ENCODE measurements at places on chromosomes 7 and 10.

DNA sequence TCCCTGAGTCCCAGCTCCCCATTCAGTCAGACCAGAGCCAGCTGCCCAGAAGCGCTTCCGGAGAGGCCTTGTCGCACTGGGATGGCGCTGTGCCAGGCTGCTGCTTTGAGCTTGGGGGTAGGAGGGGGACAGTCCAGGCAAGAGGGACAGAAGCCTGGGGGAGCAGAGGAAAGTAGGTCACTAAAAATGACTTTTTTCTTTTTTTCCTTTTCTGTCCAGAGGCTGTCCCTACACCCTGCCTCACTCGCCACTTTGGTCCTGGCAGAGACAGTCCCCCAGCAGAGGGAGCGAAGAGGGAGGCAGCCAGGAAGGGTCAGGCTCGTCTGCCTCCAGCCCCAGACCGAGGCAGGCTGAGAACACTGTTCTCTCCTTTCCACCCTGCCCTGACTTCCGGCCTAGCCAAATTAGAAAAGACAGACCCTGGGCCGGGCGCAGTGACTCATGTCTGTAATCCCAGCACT is 15.8 kb upstream of the TRIM8 start:
- peak; percentile 67 for DNase-seq

DNA sequence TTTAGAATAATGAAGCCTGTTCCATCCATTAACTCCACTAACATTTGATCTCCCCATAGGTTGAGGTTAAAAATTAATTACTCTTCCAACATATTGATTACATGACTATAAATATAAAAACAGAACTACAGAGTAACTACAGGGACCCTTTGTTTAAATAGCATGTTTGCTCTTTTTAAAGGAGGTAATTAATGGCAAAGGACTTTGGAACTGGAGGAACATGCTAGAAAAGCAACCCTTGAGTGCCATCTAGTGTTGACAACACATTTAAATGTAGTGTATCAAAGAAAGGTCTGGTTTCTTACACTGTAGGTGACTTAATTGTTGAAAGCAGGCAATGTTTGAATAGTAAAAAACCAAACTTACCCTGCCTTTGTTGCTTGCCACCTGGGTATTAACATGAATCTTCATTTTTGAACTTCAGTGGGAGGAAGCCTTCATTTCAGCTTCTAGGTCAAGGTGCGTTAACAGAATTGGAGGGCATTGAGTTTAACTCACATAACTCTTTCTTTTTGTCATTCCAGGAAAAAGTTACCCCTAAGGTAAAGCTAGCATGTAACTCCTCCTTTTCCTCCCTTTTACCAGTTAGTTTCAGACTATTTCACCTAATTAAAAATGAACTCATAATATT is 52.6 kb upstream of the CAPZA2 start:
- peak; percentile 78 for DNase-seq

GRCh38 chr7:129925416-129926002 is 27.3 kb downstream of the UBE2H start:
- DNase-seq, result no peak

GRCh38 chr10:60549686-60550085 is 160.0 kb upstream of the ANK3 start:
- peak; percentile 45 for DNase-seq

DNA sequence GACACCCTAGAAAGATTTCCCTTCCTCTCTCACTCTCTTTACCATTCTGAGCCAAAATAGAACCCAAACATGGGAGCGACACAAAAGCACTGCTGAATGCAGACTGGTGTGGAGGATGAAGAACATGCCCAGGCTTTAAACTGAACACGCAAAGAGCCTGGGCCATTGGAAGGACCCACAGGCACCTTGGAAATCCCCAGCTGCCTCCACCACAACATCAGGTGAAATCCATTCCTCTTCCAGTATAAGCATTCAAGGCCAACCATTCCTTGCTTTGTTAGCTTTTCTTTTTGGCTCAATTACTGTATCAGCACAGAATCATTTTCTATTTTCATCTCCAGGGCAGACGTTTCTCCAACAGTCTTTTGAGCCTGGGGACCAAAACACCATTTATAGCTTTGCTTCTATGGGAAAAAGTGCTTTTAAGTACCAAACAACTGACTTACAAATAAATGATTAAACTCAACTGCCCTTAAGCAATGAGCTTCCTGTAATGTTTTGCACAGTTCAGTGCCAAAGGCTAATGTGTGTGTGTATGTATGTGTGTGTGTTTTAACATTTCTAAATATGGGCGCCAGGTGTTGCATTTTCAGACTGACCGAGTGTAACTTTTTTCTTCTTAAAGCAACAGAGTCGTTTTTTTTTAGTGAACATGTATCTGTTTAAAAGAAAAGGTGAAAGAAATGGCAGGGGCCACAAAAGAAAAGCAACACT is 16.2 kb upstream of the BLNK start:
- no peak for DNase-seq

GRCh38 chr10:103649654-103650423 is 156.3 kb downstream of the NEURL1 start:
- no peak for DNase-seq

GRCh38 chr10:62830679-62831078 is 14.5 kb upstream of the EGR2 start:
- no peak for DNase-seq

GRCh38 chr7:2821842-2822507 is 22.1 kb downstream of the GNA12 start:
- DNase-seq, result peak; percentile 96

DNA sequence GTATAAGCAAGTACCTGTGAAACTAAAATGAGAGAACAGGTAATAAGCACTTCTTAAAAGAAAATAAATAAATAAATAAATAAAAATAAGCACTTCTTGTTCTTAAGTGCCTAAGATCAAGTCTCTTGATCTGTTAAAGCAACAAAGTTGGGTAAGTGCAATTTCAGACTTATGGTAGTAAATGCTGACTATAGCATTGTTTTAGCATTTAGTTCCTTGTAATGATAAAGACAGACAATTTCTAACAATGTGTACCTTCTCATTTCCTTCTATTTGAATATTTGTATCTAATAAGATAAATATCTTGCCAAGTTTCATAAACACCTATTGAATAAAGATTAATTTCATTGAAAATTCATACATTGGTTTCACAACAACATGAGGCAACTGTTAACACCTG is 87.4 kb downstream of the GALNT11 start:
- DNase-seq, result no peak

- DNase-seq, result no peak
These were observed 26.8 kb downstream of the FAM241B start for GRCh38 chr10:69656742-69657269.

GRCh38 chr10:124691421-124692099 is 52.6 kb downstream of the FAM53B start:
- no peak for DNase-seq

Measured in ELR (cell line).